ENCODE measurements at places on chromosomes 5 and 9.

DNA sequence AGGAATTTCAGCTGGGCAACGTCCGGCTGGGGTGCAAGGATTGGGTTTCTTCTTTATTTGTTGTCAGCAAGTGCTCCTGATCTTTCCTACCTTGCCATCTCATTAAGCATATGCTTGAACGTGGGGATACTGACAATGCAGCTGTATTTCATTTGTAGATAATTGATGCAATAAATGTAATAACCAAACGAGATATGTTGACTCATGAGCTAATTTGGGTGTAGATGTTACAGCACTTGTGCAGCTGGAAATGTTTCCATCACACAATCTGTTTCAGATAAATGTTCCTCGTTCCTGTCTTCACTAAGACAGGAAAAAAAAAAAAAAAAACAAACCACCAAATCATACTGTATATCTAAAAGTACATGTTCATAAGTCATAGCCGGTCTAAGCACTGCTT is 123.8 kb downstream of the DMRT2 start:
- no peak for DNase-seq

- no peak for DNase-seq
Measured at GRCh38 chr5:83744821-83745220, 24.2 kb upstream of the HAPLN1 start.

- no peak for DNase-seq
Measured at GRCh38 chr9:113715086-113715485, 161.0 kb upstream of the ZNF618 start.

GRCh38 chr9:122386311-122386872 is 15.6 kb downstream of the PTGS1 start:
- DNase-seq, result no peak

GRCh38 chr5:149128023-149128875 is 13.0 kb upstream of the ABLIM3 start:
- no peak for DNase-seq

DNA sequence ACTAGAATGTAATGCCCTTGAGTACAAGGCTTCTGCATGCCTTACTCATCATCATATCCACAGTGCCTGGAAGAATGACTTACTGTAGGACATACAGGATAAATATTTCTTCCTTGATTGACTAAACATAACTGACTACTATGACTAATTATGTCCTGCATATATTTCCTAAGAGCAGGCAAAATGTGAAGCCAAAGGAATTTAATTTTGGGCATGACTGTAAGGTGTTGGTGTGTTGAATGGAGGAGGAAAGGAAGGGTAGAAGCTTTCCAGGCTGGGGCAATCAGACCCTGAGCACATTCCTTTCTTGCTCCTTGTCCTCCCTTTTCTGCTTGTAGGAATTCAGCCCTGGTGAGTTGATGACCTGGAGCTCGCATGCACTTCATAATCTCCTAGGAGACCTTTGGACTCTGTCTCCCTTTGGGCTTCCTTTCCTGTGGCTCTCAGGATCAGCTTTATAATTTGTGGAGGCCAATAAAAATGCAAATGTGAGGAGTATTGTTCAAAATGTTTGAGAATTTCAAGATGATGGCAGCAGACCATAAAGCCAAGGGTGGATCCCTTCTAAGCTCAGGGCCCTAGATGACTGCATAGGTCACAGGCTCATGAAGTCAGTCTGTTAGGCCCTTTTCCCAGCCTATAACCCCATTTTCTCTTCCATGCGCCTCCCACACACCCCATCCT is 174.0 kb downstream of the HMHB1 start:
- DNase-seq, result no peak
